ENCODE measurements at places on chromosomes 7 and 10.

GRCh38 chr10:31207636-31208035 is 111.4 kb upstream of the ZEB1 start:
- no peaks in the 10 kb centered on the region for H3K4me1 ChIP-seq
- H3K27me3 ChIP-seq: no peaks in the 10 kb centered on the region
- DNase-seq: no peak
- no peaks in the 10 kb centered on the region for H3K36me3 ChIP-seq

DNA sequence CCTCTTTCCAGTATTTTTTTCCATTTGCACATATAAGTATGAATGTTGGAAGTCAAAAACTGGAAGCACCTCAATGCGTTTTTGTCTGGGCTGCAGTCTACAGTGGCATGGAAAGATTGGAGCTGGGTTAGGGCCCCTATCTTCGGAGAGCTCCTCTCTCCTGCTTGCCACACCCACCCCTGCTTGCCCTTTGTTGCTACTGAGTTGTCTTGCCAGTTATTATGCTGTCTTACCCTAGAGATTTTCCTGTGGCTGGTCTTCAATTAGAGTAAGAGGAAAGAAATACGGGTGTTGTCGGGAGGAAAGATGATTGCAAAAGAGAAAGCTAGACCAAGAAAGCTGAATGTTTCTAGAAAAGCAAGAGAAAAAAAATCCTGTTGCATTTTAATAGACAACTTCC is 228.9 kb upstream of the CELF2 start:
- no peaks in the 10 kb centered on the region for H3K36me3 ChIP-seq
- H3K27me3 ChIP-seq: peaks cover 11% of the 10 kb centered on the region
- H3K4me1 ChIP-seq: no peaks in the 10 kb centered on the region
- H3K27ac ChIP-seq: no peak overlapping the region
- no peak for DNase-seq

- DNase-seq: no peak
- no peaks in the 10 kb centered on the region for H3K36me3 ChIP-seq
- H3K27me3 ChIP-seq: peaks cover 5% of the 10 kb centered on the region
- no peak overlapping the region for H3K27ac ChIP-seq
- H3K4me1 ChIP-seq: no peaks in the 10 kb centered on the region
These were observed 37.7 kb upstream of the R3HCC1L start for GRCh38 chr10:98096731-98097130.

- DNase-seq: no peak
- H3K27ac ChIP-seq: no peak overlapping the region
- H3K4me1 ChIP-seq: no peaks in the 10 kb centered on the region
- H3K36me3 ChIP-seq: no peaks in the 10 kb centered on the region
- H3K4me3 ChIP-seq: no peak overlapping the region
These were observed 476.8 kb upstream of the ADARB2 start for GRCh38 chr10:2214092-2214491.

Measured in activated naive CD8-positive, alpha-beta T cell treated with anti-CD3 and anti-CD28 coated beads, Interleukin-2, amount 10 ng/mL, durations not matched to agents 7 days and 5 days (primary cell).